ENCODE measurements at places on chromosomes 12 and 14.

DNA sequence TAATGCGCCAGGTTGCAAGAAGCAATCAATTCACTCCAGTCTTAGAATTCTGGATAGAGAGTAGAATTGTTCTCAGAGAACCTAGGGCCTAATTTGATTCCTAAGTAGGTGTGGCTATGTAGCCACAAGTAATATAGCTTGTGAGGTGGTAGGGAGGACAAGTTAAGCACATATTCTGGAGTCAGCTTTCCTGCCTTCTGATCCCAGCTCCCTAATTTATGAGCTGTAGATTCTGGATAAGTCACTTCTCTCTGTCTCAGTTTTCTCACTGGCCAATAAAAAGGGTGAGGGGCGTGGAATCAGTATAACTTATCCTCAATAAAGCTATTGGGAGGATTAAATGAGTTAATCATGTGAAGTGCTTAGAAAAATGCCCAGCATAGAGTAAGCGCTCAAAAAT, 3.0 kb upstream of the SNW1 start:
- DNase-seq: no peak

DNA sequence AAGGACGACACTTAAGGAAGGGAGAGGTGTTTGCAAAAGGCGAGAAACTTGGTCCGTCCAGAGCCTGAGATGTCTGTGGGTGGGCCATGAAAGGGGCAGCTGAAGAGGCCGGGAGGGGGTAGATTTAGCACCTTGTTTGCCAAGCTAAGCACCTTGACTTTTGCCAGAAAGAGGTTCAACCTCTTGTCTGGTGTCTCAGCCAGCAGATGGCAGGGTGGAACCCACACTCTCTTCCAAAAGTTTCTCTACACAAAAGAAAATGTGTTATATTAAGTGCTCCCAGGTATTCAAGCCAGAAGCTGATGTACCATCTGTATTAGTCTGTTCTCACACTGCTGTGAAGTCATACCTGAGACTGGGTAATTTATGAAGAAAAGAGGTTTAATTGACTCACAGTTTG, 69.9 kb downstream of the SUDS3 start:
- DNase-seq: no peak

- DNase-seq: no peak
Observed at GRCh38 chr12:68361953-68362352, 29.8 kb upstream of the MDM1 start.

DNA sequence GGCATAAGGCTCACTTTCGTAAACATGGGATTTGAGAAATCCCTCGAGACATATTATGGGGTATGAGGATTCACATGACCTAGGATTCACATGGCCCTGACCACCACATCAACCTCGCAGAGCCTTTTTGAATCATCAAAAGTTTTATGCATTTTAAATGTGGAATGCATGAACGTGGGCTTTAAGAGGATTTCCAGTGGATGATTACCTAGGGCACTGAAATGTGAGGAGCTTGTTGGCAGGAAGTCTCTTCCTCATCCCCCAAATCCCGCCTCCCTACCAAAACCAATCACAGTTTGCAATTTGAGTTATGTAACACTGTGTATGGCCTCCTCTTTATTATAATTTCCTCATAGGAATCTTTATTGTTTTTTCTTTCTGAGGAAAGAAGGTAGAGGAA, 659.6 kb upstream of the TBX3 start:
- DNase-seq: no peak

- no peak for DNase-seq
Observed at GRCh38 chr12:46404225-46404631, 31.7 kb upstream of the SLC38A2 start.

DNA sequence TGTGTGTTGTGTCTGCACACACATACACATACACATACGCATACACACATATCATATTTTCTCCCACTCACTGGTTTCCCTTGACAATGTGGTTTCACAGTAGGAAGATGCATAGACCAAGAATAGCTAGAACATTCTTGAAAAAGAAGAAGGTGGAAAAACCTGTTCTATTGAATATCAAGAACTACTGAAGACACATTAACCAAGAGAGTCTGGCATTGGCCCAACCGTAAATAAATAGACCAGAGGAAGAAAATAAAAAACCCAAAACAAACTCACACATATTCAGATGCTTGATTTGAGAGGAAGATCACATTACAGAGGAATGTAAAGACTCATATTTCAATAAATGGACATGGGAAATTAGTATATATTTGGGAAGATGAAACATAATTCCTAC, 311.3 kb downstream of the FOXG1 start:
- no peak for DNase-seq

DNA sequence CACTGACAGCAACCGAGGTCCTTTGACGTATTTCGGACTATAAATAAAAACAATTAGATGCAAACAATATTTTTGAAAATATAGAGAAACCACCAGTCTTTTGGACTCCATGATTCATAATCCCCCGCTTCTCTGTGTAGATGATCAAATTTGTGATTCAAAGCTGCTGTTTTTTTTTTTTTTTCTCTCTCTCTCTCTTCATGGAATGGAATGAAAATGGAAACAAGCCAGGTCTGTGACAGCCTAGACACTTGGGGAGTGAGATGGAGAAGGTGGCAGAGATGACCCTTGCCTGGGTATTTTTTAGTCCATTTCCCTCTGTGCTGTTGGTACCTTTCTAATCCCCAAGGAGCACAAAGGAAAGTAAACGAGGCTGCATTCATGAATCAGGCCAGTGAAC, 248.5 kb downstream of the GLT1D1 start:
- DNase-seq: no peak

DNA sequence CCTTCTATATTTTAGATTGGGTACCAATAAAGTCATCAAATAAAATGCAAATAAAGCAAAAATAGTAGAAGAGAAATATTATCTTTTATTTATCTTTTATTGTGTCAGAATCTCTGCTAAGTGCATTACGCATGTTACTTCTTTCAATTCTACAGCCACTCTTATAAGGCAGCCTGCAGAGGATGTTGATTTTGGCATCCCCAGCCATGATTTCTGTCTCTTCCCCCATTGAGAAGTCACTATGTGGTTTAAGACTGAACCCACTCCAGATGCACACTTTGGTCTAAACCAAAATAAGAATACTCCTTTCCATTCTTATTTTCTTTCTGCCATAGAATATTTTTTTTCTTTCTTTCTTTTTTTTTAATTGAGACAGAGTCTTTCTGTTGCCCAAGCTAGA, 56.0 kb upstream of the ACSS3 start:
- no peak for DNase-seq

DNA sequence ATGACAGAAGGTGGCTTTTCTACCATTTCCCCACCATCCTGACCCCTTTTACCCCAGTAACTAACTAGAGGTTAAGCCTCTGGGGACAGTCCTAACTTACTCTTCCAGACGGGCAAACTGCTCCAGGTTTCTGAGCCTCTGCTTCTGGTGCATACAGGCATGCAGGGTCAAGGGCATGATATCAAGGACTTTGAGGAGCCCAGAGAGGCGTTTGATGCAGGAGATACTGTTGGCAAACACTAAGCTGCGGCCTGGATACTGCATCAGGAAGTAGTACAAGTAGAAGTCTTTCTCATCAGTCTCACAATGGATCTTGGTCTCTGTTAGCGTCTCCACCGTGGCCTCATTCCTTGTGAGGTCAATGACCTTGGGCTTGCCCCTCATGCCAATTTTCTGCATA, 21.0 kb downstream of the DDX24 start:
- DNase-seq: no peak

- DNase-seq: no peak
Observed at GRCh38 chr14:98951521-98952152, 320.4 kb downstream of the BCL11B start.

GRCh38 chr14:100544506-100545141, 42.6 kb downstream of the BEGAIN start:
- no peak for DNase-seq

DNA sequence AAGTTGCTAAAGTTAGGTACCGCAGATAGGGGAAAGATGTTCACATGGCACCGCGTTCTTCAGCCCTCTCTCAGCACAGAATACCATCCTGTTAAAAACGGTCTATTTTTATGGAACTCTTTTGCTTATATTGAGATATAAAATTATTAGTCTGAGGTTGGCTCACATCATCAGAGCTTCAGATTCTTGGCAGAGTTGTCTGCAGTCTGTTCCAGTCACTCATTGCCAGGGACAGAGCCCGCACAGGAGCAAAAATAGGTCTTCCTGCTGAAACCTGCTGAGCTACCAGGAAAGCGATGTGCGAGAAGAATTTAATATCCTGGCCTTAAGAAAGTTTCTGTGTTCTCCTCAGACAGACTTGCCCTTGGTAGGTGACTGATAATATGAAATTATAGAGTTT, 249.8 kb downstream of the VRK1 start:
- no peak for DNase-seq

GRCh38 chr14:76088326-76088725, 63.4 kb upstream of the GPATCH2L start:
- DNase-seq: no peak

GRCh38 chr14:21780429-21781084, 106.9 kb upstream of the OR4E1 start:
- DNase-seq: no peak

DNA sequence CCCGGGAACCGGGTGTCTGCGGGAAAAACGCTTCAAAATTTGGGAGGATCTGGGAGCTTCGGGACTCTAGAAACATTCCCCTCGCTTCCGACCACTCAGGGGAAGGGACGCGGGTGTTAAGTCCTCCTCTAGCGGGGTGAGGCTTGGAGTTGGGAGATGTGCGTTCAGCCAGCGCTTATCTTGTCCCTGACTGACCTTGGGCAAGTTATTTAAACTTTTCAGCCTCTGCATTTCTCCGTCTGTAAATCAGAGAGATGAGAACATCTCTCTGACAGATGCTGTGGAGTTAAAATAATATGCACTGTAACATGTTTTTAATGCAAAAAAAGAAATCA, 76.9 kb upstream of the ANO4 start:
- no peak for DNase-seq

DNA sequence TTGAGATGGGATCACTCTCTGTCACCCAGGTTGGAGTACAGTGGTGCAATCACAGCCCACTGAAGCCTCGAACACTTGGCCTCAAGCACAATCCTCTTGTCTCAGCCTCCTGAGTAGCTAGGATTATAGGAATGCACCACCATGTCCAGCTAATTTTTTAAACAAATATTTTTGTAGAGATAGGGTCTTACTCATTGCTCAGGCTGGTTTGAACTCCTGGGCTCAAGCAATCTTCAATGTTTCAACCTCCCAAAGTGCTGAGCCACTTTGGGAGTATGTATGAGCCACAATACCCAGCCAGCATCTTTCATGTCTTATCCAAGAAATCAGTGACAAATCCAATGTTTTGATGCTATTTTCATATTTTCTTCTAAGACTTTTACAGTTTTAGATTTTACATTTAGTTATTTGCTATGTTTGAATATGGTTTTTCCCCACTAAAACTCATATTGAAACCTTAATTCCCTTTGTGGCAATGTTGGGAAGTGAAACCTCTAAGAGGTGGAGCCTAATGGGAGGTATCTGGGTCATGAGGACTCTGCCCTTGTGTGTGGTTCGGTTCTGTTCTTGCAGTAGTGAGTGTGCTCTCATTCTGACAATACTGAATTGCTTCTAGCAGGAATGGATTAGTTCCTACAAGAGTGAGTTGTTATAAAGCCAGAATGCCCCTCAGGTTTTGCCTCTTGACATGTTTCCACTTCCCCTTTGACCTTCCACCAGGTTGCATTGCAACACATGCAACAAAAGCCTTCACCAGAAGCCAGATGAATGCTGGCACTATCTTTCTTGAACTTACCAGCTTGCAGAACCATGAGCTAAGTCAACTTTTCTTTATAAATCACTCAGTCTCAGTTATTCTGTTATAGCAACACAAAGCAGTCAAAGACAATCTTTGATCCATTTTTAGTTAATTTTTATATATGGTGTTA, 80.8 kb upstream of the AMIGO2 start:
- no peak for DNase-seq

DNA sequence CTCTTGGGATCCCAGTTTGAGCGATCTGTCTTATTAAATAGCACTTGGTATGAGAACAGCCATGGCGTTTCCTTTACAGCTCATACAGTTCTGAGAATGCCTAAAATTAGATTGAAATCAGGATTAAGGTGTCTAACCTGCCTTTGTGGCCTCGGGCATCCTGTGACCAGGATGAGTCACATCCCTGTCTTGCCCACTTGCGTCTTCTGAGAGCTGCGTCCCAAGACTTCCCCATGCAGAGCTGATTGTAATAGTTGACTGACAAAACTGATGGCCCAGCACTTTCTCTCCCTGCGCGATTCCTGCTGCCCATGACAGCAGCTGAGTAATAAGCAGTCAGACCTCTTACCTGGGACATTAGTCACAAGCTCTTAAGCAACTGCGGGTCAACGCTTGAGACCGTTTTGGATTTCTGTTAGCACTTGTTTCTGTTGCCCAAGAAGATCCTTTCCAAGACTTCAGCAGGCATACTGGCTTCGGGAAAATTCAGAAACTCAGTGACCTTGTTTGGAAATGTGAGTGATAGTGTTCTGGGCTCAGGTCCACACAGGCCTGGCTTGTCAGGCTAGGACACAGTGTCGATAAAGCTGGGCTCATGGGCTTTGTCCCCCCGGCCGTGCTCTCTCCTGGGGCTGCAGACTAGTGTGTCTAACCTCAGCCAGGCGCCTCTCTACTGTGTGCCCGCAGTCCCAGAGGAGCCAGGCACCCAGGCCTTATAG, 169.9 kb upstream of the HIF1A start:
- peak; percentile 27 for DNase-seq

DNA sequence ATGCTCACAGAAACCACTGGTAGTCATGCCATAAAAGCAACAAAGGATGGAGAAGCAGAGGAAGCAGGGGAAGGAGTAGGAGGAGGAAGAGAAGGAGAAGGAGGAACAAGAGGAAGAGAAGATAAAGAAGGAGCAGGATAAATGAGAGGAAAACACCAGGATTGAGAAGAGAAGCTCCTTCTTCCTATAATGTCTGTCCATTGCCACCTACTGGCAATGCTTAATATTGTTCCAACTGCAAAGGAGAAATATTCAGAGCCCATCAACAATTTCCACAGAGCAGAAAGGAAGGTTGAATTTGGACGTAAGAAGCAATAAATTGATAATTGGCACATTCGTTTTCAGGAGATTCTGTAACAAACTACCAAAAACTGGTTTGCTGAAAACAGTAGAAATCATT, 898.4 kb downstream of the SLC16A7 start:
- no peak for DNase-seq

Data from activated CD8-positive, alpha-beta memory T cell treated with anti-CD3 and anti-CD28 coated beads for 1 hour (primary cell).